Osteoblast (primary cell): ENCODE measurements at places on chromosomes 2 and 18. TPM values are rescaled to one million over a fixed set of nuclear protein-coding genes. Genes with fewer than 3 reads are reported as not detected.
A peak's percentile ranks its signal among the peaks of the same experiment; 100 is the strongest.

SERPINB12 gene
- not detected in 2 replicates for total RNA-seq

PXDN gene
- total RNA-seq: 307 and 324 TPM in 2 replicates

FECH gene
- 32.2 and 38.0 TPM in 2 replicates for total RNA-seq

RAD51AP2 gene
- not detected in 2 replicates for total RNA-seq

KIF5C gene
- total RNA-seq: 0.29 and 0.36 TPM in 2 replicates

LRRC30 gene
- not detected in 2 replicates for total RNA-seq

TBC1D8 gene
- total RNA-seq: 13.4 and 13.8 TPM in 2 replicates

GRCh38 chr2:40935349-40935748, 483.5 kb upstream of the SLC8A1 start:
- H3K27ac ChIP-seq: no peak overlapping the region
- no peak overlapping the region for H3K4me3 ChIP-seq
- no peaks in the 10 kb centered on the region for H3K27me3 ChIP-seq

- no peak for DNase-seq
- H3K36me3 ChIP-seq: no peaks in the 10 kb centered on the region
These were observed 101.6 kb upstream of the COL5A2 start for GRCh38 chr2:189281201-189281600.

GRCh38 chr2:172273910-172274571, 153.3 kb upstream of the ITGA6 start:
- no peak overlapping the region for H3K4me3 ChIP-seq
- H3K4me1 ChIP-seq: peaks cover 14% of the 10 kb centered on the region
- H3K27ac ChIP-seq: no peak overlapping the region
- DNase-seq: peak; percentile 10
- H3K27me3 ChIP-seq: no peaks in the 10 kb centered on the region
- H3K36me3 ChIP-seq: no peaks in the 10 kb centered on the region

GRCh38 chr2:136137982-136138381, 20.0 kb upstream of the CXCR4 start:
- no peak for DNase-seq
- no peaks in the 10 kb centered on the region for H3K36me3 ChIP-seq

DNA sequence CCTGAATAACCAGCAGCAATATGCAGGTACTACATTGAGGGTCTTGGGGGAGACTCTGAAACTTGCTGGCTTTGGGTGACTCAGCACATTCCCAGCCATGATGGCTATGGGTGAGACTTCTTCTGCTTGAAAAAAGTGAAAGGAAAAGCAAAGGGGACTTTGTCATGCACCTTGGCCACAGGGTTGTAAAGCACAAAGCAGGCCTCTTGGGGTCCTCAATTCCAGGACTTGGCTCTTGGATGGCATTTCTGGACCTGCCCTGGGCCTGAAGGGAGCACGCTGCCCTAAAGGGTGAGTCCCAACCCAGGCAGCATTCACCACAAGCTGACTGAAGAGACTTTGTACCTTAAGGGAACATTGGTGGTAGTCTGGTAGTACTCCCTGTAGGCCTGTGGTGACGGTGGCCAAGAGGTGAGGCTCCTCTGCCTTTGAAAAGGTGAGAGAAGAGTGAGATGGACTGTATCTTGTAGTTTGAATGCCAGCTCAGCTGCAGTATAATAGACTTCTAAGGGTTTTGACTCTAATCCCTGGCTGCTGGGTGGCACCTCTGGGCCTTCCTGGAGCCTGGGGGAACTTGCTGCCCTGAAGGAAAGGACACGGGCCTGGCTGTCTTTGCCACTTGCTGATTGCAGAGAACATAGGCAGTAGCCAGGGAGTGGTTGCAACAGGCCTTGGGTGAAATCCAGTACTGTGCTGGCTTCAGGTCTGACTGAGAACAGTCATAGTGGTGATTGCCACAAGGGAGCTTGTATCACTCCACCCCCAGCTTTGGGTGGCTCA, 36.5 kb upstream of the CYTIP start:
- H3K4me1 ChIP-seq: peaks cover 20% of the 10 kb centered on the region
- no peak overlapping the region for H3K4me3 ChIP-seq
- H3K27ac ChIP-seq: peak overlapping the region; percentile 9
- peak; percentile 81 for DNase-seq
- H3K27me3 ChIP-seq: no peaks in the 10 kb centered on the region

DNA sequence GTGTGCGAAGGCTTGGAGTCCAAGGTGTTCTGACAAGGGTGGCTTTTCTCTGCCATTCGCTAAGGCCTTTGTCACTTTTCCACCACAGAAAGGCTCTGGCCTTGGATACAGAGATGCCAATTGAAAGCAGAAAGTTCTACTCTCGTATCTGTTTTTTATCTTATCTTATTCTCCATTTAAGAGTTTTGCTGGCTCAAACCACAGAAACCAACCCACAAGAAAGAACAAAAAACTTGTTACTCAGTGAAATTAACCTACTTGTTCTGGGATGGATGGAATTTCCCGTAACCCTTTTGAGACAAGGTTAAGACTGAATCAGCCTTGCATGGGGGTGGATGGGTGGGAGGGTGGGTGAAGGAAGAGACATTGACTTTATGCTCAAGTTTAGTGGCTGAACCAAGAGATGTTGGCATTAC, 221.7 kb downstream of the CDH20 start:
- DNase-seq: peak; percentile 82
- peaks cover 16% of the 10 kb centered on the region for H3K4me1 ChIP-seq
- H3K4me3 ChIP-seq: no peak overlapping the region
- no peaks in the 10 kb centered on the region for H3K27me3 ChIP-seq

- no peaks in the 10 kb centered on the region for H3K4me1 ChIP-seq
- no peak overlapping the region for H3K27ac ChIP-seq
- H3K27me3 ChIP-seq: no peaks in the 10 kb centered on the region
- peaks cover 7% of the 10 kb centered on the region for H3K36me3 ChIP-seq
- no peak for DNase-seq
These were observed 42.2 kb upstream of the EPG5 start for GRCh38 chr18:46009125-46009840.

DNA sequence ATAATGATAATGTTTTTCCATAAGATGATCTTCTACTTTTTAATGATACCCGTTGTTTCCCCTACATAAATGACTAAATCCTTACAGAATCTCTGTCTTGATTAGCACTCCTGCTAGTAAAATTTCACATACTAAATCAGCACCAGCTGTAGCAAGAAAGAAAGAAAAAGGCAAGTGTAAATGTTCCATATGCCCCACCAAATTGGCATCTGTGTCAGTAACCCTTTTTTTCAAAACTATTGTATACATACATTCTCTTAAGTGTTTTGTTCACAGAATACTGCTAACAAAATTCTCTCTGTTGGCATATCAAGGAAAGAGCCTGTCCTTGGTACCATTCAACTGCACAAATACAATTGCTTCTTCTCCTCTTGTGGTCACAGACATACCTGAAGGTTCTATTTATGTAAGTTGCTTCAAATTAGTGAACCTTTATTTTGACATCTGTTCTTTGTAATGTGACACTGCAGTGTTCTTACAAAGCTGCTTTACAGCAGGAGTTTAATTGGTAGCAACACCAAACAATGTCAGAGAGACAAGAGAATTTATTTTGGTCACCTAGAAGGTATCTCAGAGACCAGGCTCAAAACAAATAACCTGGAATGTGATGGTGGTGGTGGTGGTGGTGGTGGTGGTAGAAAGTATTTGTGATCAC, 641.9 kb downstream of the ZEB2 start:
- no peaks in the 10 kb centered on the region for H3K27me3 ChIP-seq
- H3K36me3 ChIP-seq: no peaks in the 10 kb centered on the region
- no peak for DNase-seq
- no peak overlapping the region for H3K27ac ChIP-seq
- H3K4me3 ChIP-seq: no peak overlapping the region
- H3K4me1 ChIP-seq: no peaks in the 10 kb centered on the region

GRCh38 chr2:100052650-100053049, 89.7 kb downstream of the AFF3 start:
- H3K4me1 ChIP-seq: peaks cover 14% of the 10 kb centered on the region
- no peaks in the 10 kb centered on the region for H3K27me3 ChIP-seq
- no peak for DNase-seq
- H3K27ac ChIP-seq: no peak overlapping the region
- no peak overlapping the region for H3K4me3 ChIP-seq
- no peaks in the 10 kb centered on the region for H3K36me3 ChIP-seq

GRCh38 chr2:33681364-33681757, 82.3 kb upstream of the FAM98A start:
- H3K4me1 ChIP-seq: no peaks in the 10 kb centered on the region
- H3K27me3 ChIP-seq: no peaks in the 10 kb centered on the region
- H3K4me3 ChIP-seq: no peak overlapping the region
- no peak overlapping the region for H3K27ac ChIP-seq

GRCh38 chr2:113266431-113266830, 12.3 kb downstream of the PAX8 start:
- no peak for DNase-seq
- peaks cover 82% of the 10 kb centered on the region for H3K27me3 ChIP-seq
- H3K27ac ChIP-seq: no peak overlapping the region
- no peaks in the 10 kb centered on the region for H3K36me3 ChIP-seq
- no peak overlapping the region for H3K4me3 ChIP-seq

- no peak overlapping the region for H3K27ac ChIP-seq
- no peak for DNase-seq
- H3K4me1 ChIP-seq: no peaks in the 10 kb centered on the region
- H3K4me3 ChIP-seq: no peak overlapping the region
- no peaks in the 10 kb centered on the region for H3K27me3 ChIP-seq
These were observed 80.0 kb downstream of the PAX3 start for GRCh38 chr2:222218786-222219185.

- no peak overlapping the region for H3K4me3 ChIP-seq
- peaks cover 14% of the 10 kb centered on the region for H3K4me1 ChIP-seq
- no peak overlapping the region for H3K27ac ChIP-seq
- H3K27me3 ChIP-seq: no peaks in the 10 kb centered on the region
- DNase-seq: no peak
These were observed 87.9 kb upstream of the PNPT1 start for GRCh38 chr2:55781542-55781941.

DNA sequence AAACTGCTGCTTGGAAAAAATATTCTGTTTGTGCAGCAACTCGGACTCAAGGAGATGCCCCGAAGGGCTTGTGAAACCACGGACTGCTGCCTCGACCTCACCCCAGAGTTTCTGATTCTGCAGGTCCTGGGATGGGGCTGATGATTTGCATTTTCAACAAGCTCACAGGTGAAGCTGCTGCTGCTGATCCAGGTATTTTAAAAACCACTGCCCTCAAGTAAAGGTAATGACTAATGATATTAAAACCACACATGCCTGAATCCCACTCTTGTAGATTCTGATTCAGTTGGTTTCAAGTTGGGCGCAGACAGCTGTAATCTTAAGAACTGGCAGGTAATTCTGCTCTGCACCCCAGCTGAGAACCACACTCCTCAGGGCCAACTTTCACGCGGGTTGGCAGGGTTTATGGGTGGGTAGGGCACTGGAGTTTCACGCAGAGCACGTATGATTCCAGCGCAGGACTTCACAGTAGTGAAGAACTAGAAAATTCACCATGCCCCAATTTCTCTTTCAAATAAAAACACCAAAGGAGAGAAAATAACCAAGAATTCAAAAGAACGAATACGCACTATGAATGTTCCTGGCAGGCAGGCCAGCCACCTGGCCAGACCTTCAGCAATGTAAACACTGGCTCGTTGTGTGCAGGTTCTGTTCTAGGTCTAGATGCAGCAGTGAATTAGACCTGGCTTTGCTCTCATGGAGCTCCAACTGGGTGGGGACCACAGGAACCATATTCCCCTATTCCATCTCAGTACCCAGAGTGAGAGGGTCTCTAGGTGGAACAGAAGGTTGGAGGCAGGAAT, 74.6 kb upstream of the ZFP36L2 start:
- H3K36me3 ChIP-seq: no peaks in the 10 kb centered on the region
- H3K27me3 ChIP-seq: no peaks in the 10 kb centered on the region
- no peak for DNase-seq
- peaks cover 4% of the 10 kb centered on the region for H3K4me1 ChIP-seq
